ENCODE measurements at places on chromosomes 13 and 19. TPM values are rescaled to one million over a fixed set of nuclear protein-coding genes. Genes with fewer than 3 reads are reported as not detected.

DNA sequence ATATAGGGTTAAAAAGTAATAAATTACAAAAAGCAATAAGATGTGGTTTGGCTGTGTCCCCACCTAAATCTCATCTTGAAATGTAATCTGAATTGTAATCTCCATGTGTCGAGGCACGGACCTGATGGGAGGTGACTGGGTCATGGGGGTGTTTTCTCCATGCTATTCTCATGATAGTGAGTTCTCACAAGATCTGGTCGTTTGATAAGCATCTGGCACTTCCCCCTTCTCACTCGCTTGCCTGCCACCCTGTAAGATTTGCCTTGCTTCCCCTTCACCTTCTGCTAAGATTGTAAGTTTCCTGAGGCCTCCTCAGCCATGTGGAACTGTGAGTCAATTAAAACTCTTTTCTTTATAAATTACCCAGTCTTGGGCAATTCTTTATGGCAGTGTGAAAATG lies 577.4 kb downstream of the TBC1D4 start:
- H3K4me3 ChIP-seq, result no peak overlapping the region
- no peak overlapping the region for H3K27ac ChIP-seq
- H3K36me3 ChIP-seq, result no peaks in the 10 kb centered on the region
- no peak for DNase-seq
- no peaks in the 10 kb centered on the region for H3K4me1 ChIP-seq
- no peaks in the 10 kb centered on the region for H3K27me3 ChIP-seq

- no peak for DNase-seq
- H3K4me3 ChIP-seq, result peak overlapping the region; percentile 89
- no peaks in the 10 kb centered on the region for H3K36me3 ChIP-seq
- peaks cover 43% of the 10 kb centered on the region for H3K4me1 ChIP-seq
- no peaks in the 10 kb centered on the region for H3K27me3 ChIP-seq
Observed at GRCh38 chr19:572743-573518, 535 bp downstream of the BSG start.

The COG6 gene
- total RNA-seq, result 67.0 TPM

GRCh38 chr19:37506387-37507166 lies at the start of gene ZNF793:
Gene ZNF793 (plus strand): TSS chr19:37506939. CDS start chr19:37523440, 16,501 bp downstream.
- no peaks in the 10 kb centered on the region for H3K4me1 ChIP-seq
- peaks cover 2% of the 10 kb centered on the region for H3K36me3 ChIP-seq
- H3K4me3 ChIP-seq, result peak within 1 kb of the TSS; percentile 99
- DNase-seq, result peak; percentile 88

DNA sequence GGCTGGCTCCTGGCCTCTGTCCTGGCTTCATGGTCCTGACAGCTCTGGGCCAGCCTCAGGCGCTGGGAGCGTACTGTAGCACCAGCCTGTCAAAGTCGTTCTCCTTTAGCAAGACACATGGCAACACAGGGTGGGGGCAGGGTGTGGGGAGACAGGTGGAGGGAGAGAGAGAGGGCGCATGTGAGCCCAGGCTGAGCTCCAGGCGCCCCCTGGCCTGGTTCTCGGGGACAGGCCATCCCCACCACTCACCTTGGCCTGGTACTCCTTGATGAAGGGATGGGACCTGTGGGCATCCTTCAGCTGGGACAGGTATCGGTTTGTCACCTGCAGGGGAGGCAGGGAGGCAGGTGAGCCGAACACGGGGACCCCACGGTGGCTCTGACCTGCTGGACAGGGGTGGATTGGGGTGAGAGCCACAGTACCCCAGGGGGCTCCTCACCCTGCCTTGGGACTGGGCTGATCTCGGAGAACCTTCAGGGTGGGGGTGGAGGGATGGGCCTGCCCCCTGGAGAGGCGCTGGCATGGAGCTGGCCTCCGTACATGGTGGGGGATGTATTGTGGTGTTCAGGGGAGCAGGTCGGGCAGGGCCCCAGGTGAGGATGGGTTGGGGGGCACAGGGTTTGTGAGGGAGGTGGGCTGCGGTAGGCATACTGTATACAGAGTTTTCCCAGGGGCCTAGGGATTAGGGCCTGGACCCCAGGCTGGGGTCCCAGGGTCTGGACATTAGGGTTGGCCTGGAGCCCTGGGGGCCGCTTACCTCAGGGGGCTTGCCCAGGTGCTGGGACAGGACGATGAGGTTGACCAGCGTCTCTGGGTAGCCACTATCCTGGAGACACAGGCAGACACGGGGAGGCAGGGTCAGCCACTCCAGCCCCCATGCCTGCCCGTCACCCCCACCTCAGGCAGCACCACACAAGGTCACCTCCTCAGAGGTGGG lies 3.9 kb upstream of the CERS1 start:
- H3K27ac ChIP-seq, result no peak overlapping the region
- no peaks in the 10 kb centered on the region for H3K36me3 ChIP-seq
- peaks cover under 1% of the 10 kb centered on the region for H3K27me3 ChIP-seq
- no peak overlapping the region for H3K4me3 ChIP-seq

Data from astrocyte (in vitro differentiated cells and primary cell).